ENCODE measurements at places on chromosomes 7 and 10.

DNA sequence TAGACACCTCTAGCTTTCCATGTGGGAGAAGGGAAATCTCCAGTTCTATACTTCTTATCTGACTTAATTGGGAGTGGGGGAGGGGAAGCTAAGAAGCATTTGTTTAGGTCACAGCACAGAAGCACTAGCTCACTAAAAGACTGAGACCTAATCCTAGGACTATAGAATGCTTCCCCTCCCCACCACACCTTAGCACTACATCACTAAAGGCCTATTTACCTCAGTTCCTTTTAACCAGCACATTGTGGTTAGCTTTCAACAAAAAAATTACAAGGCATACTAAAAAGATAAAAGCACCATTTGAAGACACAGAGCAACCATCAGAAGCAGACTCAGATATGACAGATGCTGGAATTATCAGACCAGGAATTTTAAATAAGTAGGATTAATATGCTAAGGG lies 53.8 kb upstream of the ADRA2A start:
- no peak for DNase-seq

DNA sequence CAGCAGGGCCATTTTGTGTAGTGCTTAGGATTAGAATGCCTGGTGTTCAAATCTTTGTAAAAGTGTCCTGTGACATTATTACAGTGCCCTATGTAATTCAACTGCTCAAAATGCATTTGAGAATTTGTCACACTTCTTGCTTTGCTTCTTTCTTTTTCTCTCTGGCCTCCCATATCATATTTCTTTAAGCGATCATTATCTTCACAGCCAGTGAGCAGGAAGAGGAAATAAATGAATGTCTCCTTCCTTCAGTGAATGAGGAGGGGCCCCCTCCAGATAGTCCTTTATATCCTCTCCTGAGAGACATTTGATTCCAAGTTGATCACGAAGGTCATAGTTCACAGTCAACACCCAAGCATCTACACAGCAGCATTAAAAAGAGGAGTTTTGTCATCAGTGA lies 425.1 kb upstream of the NPVF start:
- DNase-seq: no peak

DNA sequence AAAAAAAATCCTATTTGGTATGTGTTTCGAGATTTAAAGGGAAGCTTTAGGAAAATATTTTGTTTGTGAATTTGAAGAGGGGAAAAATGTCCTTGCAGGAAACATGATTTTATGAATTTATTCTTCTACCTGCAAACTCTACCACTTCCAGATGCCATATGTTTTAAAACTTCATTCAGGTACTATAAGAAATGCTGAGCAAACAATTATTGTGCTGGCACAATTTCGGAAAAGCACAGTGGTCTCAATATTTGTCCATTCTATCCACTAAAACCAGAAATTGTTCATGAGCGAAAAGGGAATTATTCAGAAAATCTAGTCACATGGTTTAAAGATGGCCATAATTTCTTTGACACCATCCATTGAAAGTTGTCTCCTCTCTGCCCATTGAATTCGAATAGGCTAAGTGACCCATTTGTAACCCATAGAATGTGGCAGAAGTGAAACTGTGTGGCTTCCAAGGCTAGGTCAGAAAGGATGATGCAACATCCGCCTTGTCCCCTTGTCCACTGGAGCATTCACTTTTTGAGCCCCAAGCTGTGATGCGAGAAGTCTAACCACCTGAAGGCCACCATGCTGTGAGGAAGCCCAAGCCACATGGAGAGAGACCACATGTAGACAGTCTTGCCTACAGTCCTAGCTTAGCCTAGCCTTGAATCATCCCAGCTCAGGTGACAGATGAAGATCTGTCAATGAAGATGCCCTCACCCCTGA lies 189.8 kb upstream of the PRKCQ start:
- no peak for DNase-seq

GRCh38 chr10:70962686-70963085 lies 74.3 kb upstream of the PCBD1 start:
- no peak for DNase-seq

DNA sequence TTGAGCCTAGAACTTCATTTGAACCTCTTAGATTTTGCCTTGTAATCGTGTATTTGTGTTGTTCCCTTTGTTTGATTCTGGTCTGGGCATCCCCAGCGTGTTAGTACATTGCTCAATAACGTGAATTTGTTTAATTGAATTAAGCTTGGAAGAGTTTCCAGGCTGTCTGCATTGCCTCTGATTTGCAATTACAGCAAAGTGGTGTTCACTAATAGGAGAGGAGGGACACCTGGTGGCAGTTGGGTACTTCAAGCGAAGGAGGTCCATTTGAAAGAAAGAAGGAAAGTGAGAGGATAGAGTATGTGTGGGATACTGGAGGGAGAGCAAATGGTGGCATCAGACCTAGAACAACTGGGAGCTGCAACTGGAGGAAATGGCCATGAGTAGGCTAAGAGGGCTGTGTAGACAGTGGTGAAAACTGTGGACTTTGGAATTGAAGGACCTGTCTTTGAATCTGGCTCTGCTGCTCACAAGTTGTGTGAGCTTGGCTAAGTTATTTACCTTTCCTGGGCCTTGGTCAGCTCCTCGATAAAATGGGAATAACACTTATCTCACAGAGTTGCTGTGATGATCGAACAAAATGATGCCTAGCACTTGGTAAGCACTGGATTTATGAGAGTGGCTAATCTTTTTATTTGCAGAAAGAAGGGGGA lies 15.1 kb downstream of the LSMEM1 start:
- DNase-seq: peak; percentile 39

GRCh38 chr7:47407136-47407535 lies 174.8 kb downstream of the TNS3 start:
- DNase-seq: no peak

GRCh38 chr7:120464104-120464503 lies 191.1 kb downstream of the KCND2 start:
- no peak for DNase-seq

GRCh38 chr10:25683344-25683743 lies 250.7 kb upstream of the MYO3A start:
- DNase-seq: no peak

- DNase-seq: no peak
Observed at GRCh38 chr10:43221419-43222209, 45.3 kb downstream of the RASGEF1A start.

Measured in NCI-H1694 (cell line).